ENCODE measurements at places on chromosomes 2 and 18. TPM values are rescaled to one million over a fixed set of nuclear protein-coding genes. Genes with fewer than 3 reads are reported as not detected.

- no peak for DNase-seq
Observed at GRCh38 chr2:45264227-45265225, 255.3 kb upstream of the SIX2 start.

DNA sequence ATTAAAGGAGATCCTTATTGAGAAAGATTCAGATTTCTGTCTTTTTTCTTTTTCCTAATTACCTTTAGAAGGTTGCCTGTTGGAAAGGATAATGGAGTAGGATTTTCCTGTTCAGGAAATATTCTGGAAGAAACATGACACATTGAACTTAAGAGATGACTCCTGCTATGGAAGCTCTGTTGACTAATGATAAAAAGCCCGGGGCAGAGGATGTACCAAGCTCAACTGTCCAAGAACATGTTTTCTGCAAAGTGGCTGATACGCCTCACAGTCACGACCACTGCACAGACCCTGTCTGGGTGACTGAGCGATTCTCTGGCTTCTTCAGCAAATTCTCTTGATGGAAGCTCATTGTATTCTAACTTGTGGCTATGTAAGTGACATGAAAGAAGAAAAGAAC is 86.2 kb upstream of the THOC1 start:
- DNase-seq, result no peak

DNA sequence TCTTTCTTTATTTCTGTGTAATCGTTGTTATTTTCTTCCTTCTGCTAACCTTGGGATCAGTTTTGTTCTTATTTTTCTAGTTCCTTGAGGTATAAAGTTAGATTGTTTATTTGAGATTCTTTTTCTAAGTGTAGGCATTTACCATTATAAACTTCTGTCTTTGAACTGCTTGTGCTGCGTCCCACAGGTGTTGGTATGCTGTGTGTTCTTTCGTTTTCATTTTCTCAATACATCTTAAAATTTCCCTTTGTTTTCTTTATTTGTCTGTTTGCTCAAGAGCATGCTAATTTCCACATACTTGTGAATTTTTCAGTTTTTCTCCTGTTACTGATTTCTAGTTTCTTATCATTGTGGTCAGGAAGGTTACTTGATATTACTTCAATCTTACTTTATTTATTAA is 873.8 kb upstream of the GCFC2 start:
- no peak for DNase-seq

DNA sequence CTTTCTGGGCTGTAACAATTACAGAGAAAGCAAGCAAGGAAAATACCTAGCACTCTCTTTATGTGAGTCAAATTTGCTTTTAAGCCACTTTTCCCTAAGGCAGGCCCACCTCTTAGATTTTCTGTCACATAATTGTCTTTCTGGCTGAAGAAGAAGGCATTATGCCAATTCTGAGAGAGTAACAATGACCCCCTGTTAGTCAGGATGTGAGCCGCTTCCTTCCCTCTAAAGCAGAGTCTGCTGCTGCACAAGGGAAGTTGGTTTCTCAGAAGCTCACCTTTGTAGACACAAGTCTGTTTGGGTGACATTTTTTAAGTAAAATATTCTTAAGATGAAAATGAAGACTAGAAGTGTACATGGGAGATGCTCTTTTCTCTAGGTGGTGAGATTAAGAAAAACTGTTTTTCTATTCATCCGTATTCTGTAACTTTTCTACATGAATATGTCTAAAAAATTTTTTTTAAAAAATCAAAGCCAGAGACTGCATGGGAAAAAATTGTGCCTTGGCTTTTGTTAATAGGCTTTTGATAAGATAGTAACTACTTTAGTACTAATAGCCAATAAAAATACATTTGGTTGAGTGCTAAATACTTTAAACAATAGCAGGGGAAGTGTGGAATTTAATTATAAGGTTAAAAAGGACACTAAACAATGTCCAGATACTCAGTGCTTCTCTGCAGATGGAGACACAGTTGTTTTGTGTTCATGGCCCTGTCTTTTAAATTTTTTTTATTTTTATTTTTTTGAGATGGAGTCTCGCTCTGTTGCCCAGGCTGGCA is 33.4 kb upstream of the VPS54 start:
- DNase-seq, result no peak

DNA sequence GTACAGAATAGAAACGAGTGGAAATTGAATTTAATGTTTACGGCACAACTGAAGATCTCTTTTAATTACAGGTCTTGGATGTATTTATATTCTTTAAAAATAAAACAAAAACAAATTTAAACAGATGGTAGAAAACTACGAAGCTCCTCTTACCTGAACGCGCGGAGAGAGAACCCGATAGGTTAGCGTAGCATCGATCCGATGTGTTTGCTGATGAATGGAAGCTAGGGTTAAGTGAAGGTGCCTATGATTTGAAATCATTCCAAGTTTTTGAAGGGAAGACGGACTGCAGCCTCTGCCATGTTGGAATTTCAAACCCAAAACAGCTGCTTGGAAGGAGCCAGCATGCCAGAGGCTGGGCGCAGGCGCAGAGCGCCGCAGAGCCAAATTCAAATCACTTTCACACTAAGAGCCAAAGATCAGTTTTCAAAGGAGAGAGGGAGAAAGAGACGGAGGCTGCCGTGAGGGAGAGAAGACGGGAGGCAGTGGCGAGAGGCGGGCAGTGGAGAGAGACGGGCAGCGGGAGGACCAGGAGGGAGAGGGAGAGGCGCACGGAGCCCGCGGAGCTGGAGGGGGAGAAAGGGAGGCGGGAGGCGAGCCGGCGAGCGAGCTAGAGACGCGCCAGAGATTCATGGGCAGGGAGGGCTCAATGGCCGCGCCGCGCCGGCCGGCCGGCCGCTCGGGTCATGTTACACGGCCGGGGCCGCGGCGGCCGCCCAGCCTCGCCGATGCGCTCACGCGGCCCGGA is at the start of gene FIGN:
TSS of gene FIGN (minus strand) at position 324 of the 748 bp plus-strand sequence. CDS start 1,081 bp downstream, outside the sequence.
- DNase-seq, result no peak

DNA sequence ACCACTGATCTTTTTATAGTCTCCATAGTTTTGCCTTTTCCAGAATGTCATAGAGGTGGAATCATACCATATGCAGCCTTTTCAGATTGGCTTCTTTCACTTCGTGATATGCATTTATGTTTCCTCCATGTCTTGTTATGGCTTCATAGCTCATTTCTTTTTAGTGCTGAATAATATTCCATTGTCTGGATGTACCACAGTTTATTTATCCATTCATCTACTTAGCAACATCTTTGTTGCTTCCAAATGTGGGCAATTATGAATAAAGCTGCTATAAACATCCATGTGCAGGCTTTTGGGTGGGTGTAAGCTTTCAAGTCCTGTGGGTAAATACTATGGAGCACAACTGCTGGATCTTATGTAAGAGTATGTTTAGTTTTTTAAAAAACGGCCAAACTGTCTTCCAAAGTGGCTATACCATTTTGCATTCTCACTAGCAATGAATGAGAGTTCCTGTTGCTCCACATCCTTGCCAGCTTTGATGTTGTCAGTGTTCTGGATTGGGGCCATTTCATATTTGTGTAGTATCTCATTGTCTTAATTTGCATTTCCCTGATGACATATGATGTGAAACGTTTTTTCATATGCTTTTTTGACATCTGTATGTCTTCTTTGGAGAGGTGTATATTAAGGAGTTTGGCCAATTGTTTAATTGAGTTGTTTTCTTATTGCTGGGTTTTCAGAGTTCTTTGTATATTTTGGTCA is 20.6 kb downstream of the STPG4 start:
- DNase-seq, result no peak

DNA sequence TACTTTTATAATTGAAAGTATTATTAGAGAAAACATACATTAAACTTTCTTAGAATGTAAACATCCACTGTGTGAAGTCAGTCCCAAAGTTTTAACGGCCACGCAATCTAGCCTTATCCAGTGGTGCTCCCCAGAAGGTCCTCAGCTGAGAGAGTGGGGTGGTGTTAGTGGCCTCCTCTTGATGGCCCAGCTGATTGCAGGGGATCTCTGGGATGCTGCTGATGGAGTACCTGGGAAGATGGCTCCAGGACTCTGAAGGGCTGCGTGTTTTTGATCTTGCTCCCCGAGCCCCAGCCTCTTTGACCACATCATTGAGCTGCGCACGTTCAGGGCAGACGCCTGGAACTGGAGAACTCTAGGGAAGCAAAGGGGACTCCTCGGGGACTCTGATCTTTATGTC is 181.4 kb downstream of the FAM210A start:
- no peak for DNase-seq

Gene GCFC2
- total RNA-seq, result 23.9 TPM

Gene ADAM23
- total RNA-seq, result 1.7 TPM

Gene GPR45
- not detected for total RNA-seq

All from activated naive CD8-positive, alpha-beta T cell treated with anti-CD3 and anti-CD28 coated beads, Interleukin-2, amount 10 ng/mL, durations not matched to agents 7 days and 5 days (primary cell).